ENCODE measurements at places on chromosomes 1 and 21.

DNA sequence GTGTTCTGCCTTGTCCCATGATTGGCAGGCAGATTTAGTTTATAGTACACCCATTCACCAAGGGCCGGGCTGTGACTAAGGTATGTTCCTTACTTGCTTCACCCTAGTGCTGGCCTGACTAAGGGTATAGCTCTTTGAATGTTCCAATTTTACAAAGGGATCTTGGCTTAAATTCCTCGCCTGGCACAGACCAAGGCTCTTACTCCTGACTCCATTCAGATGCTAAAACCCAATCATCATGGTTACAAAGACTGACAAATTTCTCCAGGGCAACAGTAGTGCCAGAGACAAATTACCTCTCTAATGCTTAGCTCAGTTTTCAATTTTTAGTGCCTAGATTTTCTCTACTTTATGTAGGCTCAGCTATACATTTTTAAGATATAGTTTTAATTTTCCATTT is 11.5 kb upstream of the C1orf53 start:
- no peak for DNase-seq

- DNase-seq: no peak
These were observed 233.4 kb upstream of the FGGY start for GRCh38 chr1:59063501-59063900.

- DNase-seq: no peak
These were observed 130.2 kb upstream of the ATP1B1 start for GRCh38 chr1:168976267-168976666.

DNA sequence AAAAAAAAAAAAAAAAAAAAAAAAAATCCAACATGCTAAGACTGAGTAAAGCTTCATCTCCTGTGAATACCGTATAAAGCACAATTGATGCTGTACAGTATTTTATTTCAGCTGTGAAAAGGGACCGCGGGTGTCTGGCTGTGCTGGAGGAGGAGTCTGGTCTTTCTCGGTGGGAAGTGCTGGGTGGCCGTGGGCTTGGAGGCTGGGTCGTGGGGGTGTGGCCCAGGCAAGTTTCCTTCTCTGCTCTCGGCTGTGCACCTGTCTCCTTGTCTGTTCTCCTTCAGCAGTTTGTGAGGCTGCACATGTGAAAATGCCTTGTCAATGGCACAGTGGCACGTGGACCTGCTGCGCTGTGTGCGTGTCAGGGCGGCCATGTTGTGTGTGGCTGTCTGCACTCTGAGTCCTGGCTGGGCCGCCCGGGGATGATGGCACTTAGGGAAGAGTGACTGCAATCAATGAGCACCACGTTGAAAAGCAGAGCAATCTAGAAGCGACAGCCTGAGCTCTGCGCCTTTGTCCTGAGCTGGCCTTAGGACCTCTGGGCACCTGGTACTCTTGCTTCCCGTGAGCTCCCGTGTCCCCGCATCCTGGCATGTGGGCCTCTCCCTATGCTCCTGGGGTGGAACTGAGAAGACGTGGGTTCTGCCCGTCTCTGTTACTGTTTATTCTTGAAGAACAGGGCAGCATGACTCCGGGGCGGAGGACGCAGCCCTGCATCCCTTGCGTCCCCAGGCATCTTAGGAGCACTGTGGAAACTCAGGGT is 14.5 kb downstream of the AGPAT3 start:
- DNase-seq: no peak

DNA sequence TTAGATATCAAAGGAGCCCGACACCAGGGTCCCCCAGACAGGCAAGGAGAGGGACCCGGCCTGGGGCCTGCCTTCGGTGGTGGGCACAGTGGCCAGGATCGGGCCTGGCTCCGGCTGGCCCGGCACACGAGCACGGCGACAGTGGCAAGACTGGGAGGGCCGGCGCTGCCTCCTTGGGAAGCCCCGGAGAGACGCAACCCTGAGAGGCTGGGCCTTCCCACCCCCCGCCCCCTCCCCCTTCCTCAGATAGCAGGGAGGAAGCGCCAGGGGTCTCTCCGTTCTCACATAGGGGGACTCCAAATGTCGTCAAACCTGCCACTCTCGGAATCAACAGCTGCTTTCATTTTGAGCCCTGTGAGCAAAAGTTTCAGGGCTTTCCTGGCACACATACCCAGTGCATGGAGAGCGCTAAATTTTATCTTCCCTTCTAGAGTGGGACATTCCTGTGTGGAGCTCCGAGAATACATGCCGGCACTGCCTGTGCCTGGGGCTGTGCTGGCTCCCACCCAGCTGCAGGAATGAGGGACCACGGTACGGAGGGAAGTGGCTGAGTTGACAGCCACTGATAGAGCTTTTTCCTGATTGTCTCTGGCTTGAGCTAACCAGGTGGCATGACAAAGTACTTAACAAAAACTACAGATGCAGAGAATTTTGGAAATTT is 62.4 kb downstream of the CD247 start:
- DNase-seq: no peak

GRCh38 chr1:84803604-84804003 is 89.4 kb downstream of the LPAR3 start:
- no peak for DNase-seq

DNA sequence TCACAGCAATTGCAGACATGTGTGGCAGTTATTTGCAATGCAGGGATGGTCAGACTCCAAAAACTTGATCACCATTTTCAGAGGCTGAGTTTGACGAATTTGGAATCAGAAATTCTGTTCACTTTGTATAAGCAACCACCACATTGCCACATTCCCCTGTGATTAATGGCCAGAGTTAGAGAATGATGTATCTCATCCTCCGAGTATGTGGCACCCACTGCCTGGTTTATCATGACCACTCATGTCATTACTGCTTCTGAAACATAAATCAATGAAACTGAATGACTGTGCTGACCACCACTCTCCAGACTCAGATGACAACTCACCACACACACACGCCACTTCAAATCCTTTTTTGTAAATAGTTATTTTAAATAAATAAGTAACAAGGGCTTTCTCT is 66.6 kb upstream of the CACHD1 start:
- DNase-seq: no peak

Measured in NCI-H446 (cell line).